ENCODE measurements at places on chromosomes 13 and 19. TPM values are rescaled to one million over a fixed set of nuclear protein-coding genes. Genes with fewer than 3 reads are reported as not detected.

GRCh38 chr19:4086411-4086867 is 19.7 kb upstream of the ZBTB7A start:
- no peak for DNase-seq

TNFSF9 gene
- total RNA-seq = 1.2 TPM

DNA sequence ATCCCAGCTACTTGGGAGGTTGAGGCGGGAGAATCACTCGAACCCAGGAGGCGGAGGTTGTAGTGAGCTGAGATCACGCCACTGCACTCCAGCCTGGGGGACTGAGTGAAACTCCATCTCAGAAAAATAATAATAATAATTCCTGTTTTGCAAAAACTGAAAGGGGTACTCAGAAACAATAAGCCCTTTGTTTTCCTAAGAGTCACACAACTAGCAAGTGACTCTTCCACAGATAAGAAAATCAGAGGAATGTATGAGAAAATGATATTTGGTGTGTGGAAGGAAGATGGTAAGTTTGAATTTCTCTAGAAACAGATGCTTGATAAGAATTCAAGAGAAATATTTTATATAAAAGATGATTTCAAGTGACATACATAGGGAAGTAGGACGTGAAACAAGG is 35.1 kb downstream of the SYDE1 start:
- no peak for DNase-seq

- no peak for DNase-seq
Measured at GRCh38 chr13:49295244-49295643, 47.5 kb downstream of the CDADC1 start.

IZUMO2 gene
- total RNA-seq = not detected

DNA sequence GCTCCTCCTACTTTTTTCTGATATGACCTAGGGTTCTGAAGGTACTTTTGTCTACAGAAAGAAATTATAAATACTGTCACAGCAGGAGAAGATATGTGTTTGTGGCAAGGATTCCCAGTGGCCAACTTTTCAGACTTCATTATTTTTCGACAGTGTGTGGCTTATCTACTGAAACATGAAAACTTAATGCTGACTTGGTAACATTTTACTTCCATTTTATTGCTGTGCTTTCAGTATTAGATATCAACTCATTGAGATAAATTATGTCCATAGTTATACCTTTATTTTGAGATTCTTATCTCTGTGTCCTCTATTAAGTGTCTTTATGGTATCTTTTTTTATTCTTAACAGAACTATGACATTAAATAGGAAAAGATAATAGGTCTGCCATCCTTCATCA is 700.0 kb downstream of the PCDH9 start:
- no peak for DNase-seq

- DNase-seq = no peak
Measured at GRCh38 chr19:17209126-17210036, 5.8 kb upstream of the USE1 start.

DNA sequence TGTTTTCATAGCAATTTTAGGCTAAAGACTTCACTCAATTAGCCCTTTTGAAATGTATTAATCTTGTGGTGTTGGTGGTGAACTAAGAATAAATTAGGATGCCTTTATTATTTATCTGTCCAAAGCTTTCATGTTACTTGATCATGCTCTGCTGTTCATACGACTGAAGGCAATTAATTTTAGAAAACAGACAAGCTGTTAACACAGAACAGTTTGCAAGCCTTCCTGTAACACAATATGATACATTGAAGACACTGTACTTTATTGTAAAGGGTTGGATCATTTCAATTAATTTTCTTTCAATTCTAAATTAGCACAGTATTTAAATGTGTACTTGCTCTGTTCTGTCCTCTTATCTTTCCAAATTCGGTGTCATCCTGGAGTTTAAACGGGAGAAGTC is 794.3 kb upstream of the MIR17HG start:
- DNase-seq = no peak

DNA sequence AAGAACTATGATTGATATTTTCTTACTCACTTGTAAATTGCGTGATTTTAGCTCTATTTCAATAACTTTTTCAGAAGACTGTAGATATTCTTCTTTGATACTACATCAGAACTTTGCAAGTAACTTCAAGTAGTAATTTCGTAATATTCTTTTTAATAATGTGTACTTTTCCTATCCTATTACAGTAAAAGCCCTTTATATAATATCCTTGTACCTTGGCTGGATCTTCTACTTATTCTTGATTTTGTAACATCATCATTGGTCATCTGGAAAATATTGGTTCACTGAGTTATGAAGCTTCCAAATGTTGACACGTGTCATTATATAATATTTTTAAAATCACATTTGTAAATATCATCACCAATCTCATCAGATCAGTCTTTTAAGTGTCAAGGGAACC is 32.4 kb downstream of the POLR1D start:
- no peak for DNase-seq

DNA sequence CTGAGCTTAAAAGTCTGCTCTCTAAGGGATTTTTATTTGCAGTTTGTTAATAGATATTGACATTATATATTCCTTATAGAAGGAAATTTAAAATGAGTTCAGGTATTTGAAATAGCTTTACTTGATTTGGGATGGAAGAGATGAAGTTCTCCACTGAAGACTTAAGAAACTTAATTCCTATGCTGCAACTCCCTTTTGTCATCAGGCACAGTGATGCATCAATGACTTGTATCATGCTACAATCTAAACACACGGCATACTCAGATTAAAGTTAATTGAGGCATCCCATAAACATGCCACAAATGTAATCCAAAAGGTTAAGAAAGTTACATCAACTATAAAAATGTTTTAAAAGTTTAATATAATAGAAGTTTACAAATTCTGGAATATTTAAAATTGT is 109.0 kb downstream of the STARD13 start:
- DNase-seq = no peak

GRCh38 chr19:28828276-28828870 is 384.6 kb downstream of the UQCRFS1 start:
- no peak for DNase-seq

- no peak for DNase-seq
Measured at GRCh38 chr19:1355568-1356507, 27.9 kb upstream of the NDUFS7 start.

FAM124A gene
- total RNA-seq = 4.3 TPM

DNA sequence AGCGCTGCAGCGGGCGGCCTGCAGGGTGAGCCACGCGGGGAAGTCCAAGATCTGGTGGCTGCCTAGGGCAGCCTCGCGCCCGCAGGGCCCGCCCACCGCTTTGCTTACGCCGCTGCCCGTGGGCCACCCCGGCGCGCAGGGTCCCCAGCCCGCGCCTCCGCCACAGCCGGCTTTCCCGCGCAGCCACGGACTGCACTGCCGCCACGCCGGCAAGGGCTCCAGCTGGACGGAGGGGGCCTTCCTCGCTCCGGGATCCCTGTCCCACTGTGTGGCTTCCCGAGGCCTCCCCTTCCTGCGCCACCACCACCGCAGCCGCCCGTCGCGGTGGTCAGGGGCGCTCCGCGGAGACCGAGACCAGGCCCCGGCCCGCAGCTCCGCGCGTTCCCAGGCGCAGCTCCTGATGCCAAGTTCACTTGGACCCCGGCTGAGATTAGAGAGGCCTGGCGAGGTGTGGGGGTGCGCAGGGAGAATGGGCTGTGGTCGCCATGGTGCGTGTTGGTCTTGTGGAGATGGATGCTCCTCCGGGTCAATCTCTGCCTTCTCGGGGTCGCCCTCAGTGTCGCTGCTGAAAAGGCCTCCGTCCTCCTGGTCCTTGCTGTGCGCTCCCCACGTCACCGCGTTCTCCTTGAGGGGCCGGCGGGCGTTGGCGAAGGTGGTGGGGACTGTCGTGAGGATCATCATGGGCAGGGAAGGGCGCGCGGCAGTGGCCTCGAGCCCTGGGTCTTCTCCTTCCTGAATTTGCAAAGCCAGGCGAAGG is 17.9 kb upstream of the RNF17 start:
- no peak for DNase-seq

S1PR4 gene
- total RNA-seq = 2.4 TPM

GRCh38 chr19:13396250-13397080 is 109.8 kb downstream of the CACNA1A start:
- DNase-seq = peak; percentile 60

- no peak for DNase-seq
Measured at GRCh38 chr19:46116121-46116520, 8.4 kb downstream of the IGFL3 start.

DNA sequence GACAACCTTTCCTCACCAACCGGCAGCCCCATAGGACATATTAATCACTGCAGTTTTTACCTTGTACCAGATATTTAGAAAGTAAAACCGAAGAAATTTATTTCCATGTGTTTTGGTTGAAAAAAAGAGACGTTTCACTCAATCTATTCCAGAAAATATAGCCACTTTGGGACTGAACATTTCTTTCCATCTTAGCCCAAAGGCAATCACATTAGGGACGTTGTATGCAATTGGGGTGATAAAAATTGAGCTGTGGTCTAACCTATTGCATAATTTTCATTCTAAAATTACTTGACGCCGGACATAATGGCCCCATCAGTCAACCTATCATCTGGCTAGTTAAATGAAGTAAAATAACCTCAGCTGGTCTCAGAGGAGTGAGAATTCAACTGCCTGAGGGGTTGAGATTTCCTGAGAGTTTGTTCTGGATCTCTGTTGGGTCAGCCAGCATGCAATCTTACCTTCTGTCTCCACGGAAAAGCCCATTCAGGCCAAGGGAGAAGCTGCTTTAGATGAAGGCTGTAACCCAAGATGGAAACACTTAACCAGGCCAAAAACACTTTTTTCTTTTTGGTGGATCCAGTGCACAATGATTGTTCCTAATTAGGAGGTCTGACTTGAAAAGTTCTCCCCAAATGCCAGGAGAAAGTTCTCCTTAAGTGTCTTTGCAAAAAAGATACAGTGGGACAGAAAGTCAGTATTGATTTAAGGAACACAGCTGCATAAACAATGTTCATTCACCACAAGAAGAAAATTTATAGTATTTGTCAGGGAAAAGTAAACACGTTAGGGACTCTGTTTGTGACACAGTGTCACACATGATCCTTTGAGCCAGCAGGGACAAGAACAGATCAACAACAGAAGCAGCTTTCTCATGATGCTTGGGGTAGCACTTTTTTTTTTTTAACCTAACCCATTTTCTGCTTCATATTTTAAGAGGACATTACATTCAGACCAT is 34.1 kb downstream of the DLEU7 start:
- no peak for DNase-seq

GRCh38 chr13:73451221-73452029 is 392.6 kb downstream of the KLF5 start:
- DNase-seq = no peak

DNA sequence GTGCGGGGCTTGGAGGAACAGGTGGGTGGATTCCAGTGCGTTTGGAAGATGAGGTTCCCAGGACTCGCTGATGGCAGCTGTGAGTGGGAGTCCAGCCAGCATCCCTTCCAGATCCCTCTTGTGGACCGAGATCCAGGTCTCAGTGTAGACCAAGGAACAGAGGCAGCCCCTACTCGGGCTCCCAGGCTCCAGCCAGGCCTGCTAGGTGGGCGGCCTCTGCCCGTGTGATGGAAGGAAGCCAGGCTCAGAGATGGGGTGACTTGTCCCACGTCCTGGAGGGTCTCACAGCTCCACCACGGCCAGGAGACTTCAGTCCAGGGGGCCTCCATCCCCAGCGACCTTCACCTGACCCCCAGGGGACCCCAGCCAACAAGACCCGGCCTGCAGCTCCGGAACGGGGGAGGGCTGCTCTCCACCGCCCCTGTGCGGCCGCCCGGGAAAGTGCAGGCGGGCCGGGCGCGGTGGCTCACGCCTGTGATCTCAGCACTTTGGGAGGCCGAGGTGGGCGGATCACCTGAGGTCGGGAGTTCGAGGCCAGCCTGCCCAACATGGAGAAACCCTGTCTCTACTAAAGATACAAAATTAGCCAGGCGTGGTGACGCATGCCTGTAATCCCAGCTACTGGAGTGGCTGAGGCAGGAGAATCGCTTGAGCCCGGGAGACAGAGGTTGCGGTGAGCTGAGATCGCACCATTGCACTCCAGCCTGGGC is 729 bp upstream of the MADCAM1 start:
- DNase-seq = no peak

PROZ gene
- not detected for total RNA-seq

NFILZ gene
- total RNA-seq = not detected

TMEM238 gene
- total RNA-seq = 39.9 TPM

DNA sequence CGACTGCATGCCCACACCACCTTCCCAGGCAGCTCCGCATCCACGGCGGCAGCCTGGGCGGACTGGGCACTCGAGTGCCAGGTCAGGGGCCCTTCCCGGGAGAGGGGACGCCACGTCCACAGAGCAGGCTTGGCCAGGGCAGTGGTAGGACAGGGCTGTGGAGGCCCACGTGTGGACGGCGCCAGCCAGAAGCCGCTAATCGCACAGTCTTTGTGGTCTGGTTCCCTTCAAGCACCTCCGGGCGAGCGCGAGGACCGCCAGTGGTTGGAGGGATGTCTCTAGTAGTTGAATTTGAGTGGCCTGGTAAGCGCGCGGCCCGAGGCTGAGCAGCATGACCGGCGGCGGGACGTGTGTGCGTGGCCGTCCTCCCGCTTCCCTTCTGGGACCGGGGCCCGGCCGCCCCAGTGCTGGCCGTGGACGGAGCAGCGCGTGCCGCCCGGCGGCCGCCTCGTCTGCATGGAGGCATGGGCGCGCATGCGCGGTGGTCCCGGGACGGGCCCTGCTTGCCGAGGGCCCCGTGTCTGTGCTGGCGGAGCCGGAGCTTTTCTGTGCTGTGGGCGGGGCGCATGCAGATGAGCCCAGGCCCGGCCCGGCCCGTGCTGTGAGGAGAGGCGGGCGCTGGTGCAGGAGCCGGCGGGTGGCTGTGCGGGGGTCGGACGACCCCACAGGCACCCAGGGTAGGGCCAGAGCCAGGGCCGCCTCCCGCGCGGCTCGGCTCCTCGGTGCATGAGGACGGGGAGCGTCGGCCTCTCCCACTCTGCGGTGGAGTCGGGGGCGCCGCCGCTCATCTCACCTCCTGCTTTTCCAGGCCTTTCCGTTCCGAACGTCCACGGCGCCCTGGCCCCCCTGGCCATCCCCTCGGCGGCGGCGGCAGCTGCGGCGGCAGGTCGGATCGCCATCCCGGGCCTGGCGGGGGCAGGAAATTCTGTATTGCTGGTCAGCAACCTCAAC is 8.6 kb downstream of the PTBP1 start:
- DNase-seq = no peak

DNA sequence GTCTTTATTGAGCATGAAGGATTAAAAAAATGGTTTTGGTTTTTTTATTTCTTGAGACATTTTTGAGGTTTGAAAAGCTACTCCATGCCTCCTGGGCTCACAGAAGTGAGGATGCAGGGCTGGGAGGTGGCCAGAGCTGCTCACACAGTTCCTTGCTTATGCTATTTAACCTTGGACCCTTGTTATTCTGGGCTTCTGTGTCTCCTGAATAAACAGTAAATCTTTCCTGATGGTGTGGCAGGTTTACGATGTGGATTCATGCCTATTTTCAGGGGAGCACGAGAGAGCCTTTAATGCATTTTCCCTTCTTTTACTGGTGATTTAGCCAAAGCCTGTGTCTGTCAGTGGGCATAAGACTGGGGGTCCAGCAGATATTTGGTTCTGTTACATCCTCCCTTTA is 34.3 kb upstream of the PCDH8 start:
- no peak for DNase-seq

- no peak for DNase-seq
Measured at GRCh38 chr19:32324631-32325285, 20.7 kb upstream of the ZNF507 start.

Data from mucosa of gallbladder (tissue), 1 donor.